Esophagus (tissue), 2 donors: ENCODE measurements at places on chromosomes 6 and 20. TPM values are rescaled to one million over a fixed set of nuclear protein-coding genes. Genes with fewer than 3 reads are reported as not detected.

Gene FERMT1
- polyA plus RNA-seq: 14.0 TPM

Gene BPIFB1
- polyA plus RNA-seq: 1.4 TPM

Gene CLPSL2
- not detected for polyA plus RNA-seq

Gene TSBP1
- polyA plus RNA-seq: not detected

Gene RTEL1
- 8.1 TPM for polyA plus RNA-seq

Gene GABBR1
- polyA plus RNA-seq: 13.0 TPM

Gene KPNA5
- 1.2 TPM for polyA plus RNA-seq

Gene ORC3
- 8.5 TPM for polyA plus RNA-seq

Gene KIFC1
- 12.5 TPM for polyA plus RNA-seq

Gene CAP2
- 5.7 TPM for polyA plus RNA-seq

Gene SLC25A27
- polyA plus RNA-seq: 25.0 TPM

Gene PCNA
- 61.2 TPM for polyA plus RNA-seq

Gene COL11A2
- 1.3 TPM for polyA plus RNA-seq

Gene SESN1
- 14.8 TPM for polyA plus RNA-seq

Gene DOK5
- polyA plus RNA-seq: 0.10 TPM
